ENCODE measurements at places on chromosomes 4 and X. TPM values are rescaled to one million over a fixed set of nuclear protein-coding genes. Genes with fewer than 3 reads are reported as not detected.

STBD1 gene
- 1.7 TPM for total RNA-seq

NAA15 gene
- total RNA-seq: 119 TPM

DNA sequence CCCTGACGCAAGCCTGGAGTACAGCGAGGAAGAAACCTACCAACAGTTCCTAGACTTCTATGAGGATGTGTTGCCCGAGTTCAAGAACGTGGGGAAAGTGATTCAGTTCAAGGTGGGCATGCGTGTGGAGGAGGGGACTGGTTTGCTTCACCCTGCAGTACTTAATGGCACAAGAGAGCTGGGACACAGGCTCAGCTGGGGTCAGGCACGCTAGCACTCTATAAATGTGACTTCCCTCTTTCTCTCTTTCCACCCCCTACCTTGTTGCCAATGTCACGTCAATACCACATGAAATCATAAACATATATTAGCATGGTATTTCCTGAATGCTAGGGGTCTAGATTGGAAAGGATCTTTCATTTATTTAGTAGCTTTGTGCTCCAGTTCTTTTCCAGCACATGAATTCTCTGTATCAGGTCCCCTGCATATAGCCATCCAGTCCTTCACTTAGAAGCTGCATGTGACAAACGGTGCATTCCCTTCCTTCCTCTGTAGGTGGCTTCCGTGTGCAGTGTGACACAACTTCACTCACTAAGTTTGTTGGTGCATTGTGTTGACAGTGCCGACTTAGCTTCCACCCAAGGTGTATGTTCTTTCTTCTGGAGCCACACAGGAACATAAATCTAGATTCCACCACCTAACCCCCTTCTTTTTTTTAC, 25.6 kb downstream of the ZRSR2 start:
- no peak for DNase-seq
- H3K4me1 ChIP-seq: peaks cover 7% of the 10 kb centered on the region
- peaks cover 14% of the 10 kb centered on the region for H3K36me3 ChIP-seq
- H3K4me3 ChIP-seq: no peak overlapping the region

- H3K27ac ChIP-seq: no peak overlapping the region
- no peak overlapping the region for H3K4me3 ChIP-seq
Measured at GRCh38 chrX:12917753-12918152, 11.3 kb downstream of the TLR8 start.
